Muscle of arm (tissue), 14 donors: ENCODE measurements at places on chromosomes 16 and 17. TPM values are rescaled to one million over a fixed set of nuclear protein-coding genes. Genes with fewer than 3 reads are reported as not detected.

CFAP97D1 gene
- polyA plus RNA-seq, result 0.10 TPM

CHD9NB gene
- polyA plus RNA-seq, result 3.0 TPM

KCNJ18 gene
- not detected for polyA plus RNA-seq

TBX6 gene
- polyA plus RNA-seq, result not detected

OR3A3 gene
- not detected for polyA plus RNA-seq

TBKBP1 gene
- polyA plus RNA-seq, result 22.7 TPM

EFNB3 gene
- polyA plus RNA-seq, result 6.0 TPM

ARL4D gene
- 10.9 TPM for polyA plus RNA-seq

TPSAB1 gene
- 1.0 TPM for polyA plus RNA-seq

ANKRD40CL gene
- 11.1 TPM for polyA plus RNA-seq

TMC5 gene
- 0.23 TPM for polyA plus RNA-seq

KLHL10 gene
- 0.41 TPM for polyA plus RNA-seq

DNA sequence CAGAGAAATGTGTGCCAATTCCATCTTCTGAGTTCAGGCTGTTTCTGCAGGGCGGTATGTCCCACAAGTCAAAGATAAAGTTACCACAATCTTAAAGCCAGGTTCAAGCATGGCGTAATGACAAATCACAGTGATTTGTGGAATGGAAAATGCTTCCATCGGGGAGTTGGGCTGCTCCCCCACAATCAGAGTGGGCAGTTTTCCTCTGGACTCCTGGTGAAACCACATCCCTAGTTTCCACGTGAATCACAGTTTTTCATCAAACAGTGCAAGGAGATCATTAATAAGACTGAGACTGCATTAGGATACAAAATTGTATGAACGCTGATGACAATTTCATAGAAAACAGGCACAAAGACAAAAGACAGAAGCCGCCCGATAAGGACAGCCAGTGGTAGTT lies 3.6 kb downstream of the LITAF start:
- DNase-seq, result no peak

DNA sequence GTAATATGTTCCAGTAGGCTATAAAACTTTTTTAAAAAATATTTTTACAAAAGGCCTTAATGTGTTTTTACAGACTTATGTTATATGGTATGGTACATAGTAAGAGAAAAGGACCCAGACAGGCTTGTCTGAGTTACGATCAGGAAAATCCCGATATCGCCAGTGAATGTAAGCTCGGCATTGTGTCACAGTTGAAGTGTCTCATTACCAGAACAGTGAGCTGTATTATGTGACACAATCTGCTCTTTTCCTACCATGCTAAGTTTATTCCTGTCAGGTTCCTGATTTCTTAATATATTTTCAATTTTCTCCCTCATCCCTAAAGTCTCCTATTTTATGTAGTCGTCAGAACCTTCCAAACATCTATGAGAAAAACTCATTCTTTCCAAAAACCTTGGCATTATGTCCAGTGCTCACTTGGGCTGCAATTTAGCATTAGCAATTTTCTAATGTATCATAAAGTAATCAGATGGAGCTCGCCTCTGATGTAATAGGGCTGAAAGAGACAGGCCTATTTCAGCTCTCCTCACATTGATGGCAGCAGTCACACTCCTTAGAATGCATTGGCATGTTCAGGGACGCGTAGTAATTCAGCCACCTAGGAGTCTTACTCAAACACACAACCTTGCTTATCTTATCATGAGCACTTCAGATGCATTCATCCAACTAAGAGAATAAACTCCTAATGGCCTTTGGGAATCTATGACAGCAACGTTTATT lies 147.6 kb upstream of the NOG start:
- DNase-seq, result no peak

GRCh38 chr16:10858203-10858602 lies 18.8 kb upstream of the CIITA start:
- DNase-seq, result no peak

GRCh38 chr17:64507413-64507782 lies 621 bp downstream of the CEP95 start:
- peak; percentile 81 for DNase-seq

GRCh38 chr17:68657576-68657975 lies 56.4 kb upstream of the FAM20A start:
- no peak for DNase-seq

DNA sequence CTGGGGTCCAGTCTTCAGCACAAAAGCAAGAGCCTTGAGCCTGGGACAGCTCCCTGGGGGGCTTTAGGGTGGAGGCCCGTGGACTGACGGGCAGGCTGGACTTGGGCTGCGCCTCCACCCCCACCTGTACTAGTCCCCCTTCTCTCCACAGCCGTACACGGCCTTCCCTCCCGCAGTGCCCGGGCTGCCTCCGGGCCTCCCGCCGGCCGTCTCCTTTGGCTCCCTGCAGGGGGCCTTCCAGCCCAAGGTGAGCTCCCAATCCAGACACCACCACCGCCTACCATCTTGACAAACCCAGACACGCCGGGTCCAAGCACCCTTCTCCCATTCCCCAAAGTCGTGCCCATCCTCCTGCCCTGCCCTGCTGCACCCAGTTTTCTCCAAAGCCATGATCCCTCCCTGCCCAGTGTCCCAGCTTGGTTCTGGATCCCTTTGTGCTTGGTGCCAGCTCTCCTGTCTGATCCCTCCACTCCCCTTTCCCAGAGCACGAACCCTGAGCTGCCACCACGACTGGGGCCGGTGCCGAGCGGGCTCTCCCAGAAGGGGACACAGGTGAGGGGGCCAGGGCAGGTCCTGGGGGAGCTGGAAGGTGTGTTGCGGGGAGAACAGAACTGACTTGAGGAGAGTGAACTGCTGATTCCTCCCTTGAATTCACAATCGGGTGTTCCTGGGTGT lies 7.1 kb downstream of the FBRS start:
- DNase-seq, result no peak

DNA sequence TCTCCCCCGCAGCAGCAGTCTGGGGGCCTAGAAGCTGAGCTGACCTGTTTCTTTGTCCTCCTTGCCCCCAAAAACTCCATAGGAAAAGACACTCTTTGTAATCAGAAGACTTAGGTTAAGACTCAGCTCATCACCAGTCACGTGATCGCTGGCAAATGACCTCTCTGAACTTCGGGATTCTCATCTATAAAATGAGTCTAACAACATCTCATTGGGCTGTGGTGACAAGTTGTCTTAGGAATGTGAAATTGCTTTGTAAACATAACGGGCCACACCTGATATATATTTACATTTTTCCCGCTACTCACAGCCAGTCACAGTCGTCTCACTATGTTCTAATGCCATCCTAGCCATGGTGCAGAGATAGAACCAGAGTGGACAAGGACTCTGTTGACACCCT lies 86.0 kb upstream of the LHX1 start:
- DNase-seq, result no peak

- no peak for DNase-seq
These were observed 179.3 kb downstream of the SEC14L1 start for GRCh38 chr17:77320044-77320440.

DNA sequence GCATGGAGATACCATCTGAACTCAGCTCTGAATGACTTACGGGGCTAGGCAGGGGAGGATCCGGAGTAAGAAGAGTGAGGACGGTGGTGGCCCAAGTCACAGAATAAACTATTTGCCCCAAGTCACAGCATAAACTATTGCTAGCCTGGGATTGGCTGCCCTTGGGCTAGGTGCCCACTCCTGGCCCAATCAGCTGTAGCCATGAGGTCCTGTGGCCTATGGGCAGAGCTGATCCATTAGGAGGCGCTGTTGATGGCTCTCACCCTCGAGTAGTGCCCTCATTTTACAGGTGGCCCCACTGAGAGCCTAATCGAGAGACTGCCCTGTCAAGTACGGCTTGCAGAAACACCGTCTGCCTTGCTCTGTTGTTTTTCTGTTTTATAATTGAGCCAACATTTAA lies 62.3 kb upstream of the ZNF423 start:
- DNase-seq, result no peak

DNA sequence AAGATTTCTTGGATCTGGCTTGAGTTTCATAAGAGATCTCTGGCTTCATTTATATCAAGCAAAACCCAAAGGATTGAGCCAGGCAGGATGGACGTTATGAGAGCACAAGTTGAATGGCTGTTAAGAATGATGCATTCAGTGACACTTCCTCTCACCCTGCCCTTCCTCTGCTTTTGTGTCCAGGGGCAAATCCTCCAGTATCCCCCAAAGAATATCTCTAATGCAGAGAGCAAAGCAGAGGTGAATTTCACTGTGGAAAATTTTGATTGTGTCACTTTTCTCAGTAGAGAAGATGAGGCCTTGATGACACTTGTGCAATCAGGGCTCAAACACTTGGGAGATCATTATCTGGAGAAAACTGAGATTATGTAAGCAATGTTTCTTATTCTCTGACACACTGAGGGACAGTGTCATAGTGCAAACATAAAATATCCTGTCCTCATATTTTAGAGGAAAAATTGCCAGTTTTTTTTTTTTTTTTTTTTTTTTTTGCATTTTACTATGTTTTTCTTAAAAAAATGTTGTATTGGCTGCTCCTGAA lies 25.3 kb downstream of the MARCHF10 start:
- no peak for DNase-seq

- DNase-seq, result no peak
These were observed 22.5 kb downstream of the CYB5D2 start for GRCh38 chr17:4165301-4166010.

DNA sequence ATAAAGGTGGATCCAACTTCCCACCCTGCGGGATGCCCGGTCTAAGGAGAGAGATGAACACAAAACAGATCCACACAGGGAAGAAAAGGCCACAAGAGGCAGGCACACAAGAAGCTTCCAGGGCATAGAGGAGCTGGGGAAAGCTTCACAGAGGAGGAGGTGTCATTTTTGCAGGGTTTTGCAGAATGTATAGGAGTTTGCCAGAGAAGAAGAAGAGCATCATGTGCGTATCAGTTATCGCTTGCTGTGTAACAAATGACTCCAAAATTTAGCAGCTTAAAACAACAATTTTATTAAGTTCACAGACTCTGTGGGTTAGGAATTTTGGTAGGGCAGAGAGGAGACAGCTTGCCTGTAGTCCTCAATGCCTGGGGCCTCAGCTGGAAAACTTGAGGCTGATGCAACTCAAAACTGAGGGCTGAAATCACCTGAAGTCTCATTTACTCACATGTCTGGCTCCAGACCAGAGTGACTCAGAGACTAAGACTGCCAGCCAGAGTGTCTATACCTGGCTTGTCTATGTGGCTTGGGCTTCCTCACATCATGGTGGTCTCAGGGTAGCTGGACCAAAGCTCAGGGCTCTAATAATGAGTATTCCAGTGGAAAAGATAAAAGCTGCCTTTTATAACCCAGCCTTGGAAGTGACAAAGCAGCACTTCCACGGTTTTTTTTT lies 33.9 kb upstream of the ZNF423 start:
- DNase-seq, result no peak

- DNase-seq, result no peak
These were observed 7.9 kb upstream of the MFSD6L start for GRCh38 chr17:8806926-8807550.

DNA sequence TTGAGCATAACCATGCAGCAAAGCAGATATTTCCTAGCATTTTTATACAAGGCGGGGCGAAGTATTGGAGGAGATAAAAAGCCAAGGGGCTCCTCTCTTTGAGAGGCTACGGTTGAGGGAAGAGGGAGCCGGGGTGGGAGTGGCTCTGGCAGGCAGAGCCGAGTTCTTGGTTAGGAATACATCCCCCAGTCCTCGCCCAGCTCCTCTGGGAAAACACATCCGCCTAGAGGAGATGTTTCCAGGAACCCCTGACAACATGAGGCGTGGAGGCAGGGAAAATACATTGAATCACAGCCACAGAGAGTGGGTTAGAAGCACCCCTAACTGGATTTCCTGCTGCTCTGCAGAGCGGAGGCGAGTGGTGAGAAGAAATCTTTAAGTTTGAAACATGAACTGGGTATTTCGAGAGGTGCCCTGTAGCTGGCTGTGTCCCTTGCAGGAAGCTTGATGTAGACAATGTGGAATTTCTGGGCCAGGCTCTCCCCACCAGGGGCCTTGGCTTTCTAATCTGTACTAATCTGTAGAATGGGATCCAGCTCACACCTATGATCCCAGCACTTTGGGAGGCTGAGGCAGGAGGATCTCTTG lies 27.3 kb downstream of the TTYH2 start:
- DNase-seq, result peak; percentile 92

- no peak for DNase-seq
These were observed 5.4 kb downstream of the FASN start for GRCh38 chr17:82092628-82092994.

DNA sequence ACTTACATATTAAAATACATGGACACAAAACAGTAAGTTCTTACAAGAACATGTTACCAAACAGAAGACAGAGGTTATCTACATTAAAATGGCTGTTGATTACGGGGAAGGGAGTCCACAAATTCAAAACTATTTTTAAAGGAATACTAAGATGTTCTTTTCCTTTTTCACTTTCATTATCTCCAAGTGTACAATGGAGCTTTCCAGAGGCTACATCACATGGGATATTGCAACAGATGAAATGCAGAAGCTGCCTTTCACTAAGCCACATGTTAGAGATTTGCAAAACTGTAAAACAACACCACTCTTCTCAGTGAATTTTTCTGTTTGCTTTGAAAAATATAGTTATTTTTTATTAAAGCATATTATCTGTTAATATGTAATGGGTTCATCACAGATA lies 53.6 kb downstream of the XPO6 start:
- no peak for DNase-seq

- peak; percentile 77 for DNase-seq
These were observed 145.6 kb upstream of the RCVRN start for GRCh38 chr17:10050597-10051101.

DNA sequence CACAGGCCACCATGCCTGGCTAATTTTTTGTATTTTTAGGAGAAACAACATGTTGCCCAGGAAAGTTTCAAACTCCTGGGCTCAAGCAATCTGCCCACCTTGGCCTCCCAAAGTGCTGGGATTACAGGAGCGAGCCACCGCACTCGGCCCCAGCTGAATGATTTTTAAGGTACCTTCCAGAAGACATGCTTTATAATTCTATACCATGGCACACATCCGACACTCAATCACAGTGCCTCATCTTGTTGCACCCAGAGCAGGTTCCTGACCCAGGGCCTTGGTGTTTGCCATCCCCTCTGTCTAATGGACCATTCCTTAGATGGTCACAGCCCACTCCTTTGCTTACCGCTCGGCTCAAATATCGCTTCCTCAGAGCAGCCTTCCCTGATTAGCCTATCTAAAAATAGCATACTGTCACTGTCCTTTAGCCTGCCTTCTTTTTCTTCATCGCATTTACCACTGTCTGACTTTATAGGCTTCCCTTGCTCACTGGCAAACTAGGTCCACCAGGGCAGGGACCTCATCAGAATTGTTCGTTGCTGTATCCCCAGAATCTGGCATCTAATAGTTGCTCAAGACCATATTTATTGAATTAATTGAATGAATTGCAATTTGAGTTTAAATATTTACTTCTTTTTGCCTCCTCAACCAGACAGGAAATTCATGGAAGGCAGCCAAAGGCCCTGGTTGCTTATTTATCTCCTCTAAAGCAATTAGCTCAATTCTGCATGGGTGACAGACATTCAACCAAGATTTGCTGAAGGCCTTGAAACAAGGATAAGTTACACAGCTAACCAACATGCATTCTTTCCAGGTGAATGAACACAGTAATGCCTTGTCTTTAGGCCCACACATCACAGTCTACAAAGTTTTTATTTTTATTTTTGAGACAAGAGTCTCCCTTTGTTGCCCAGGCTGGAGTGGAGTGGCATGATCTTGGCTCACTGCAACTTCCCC lies 6.3 kb upstream of the TENT4B start:
- no peak for DNase-seq

- DNase-seq, result no peak
These were observed 243.9 kb upstream of the MYOCD start for GRCh38 chr17:12421646-12422306.

GRCh38 chr17:31857920-31858641 lies 963 bp downstream of the COPRS start:
- no peak for DNase-seq
